Activated naive CD8-positive, alpha-beta T cell treated with anti-CD3 and anti-CD28 coated beads, Interleukin-2, amount 10 ng/mL, durations not matched to agents 7 days and 5 days (primary cell): ENCODE measurements at places on chromosomes 7 and 10.

- H3K27me3 ChIP-seq, result no peaks in the 10 kb centered on the region
- H3K4me1 ChIP-seq, result no peaks in the 10 kb centered on the region
- no peak for DNase-seq
- H3K36me3 ChIP-seq, result no peaks in the 10 kb centered on the region
- H3K27ac ChIP-seq, result no peak overlapping the region
- no peak overlapping the region for H3K4me3 ChIP-seq
Measured at GRCh38 chr10:51384971-51385370, 310.7 kb downstream of the PRKG1 start.

- no peak overlapping the region for H3K27ac ChIP-seq
- H3K4me3 ChIP-seq, result no peak overlapping the region
- H3K27me3 ChIP-seq, result peaks cover 38% of the 10 kb centered on the region
- no peaks in the 10 kb centered on the region for H3K4me1 ChIP-seq
Measured at GRCh38 chr7:22607180-22607579, 107.2 kb upstream of the STEAP1B start.

DNA sequence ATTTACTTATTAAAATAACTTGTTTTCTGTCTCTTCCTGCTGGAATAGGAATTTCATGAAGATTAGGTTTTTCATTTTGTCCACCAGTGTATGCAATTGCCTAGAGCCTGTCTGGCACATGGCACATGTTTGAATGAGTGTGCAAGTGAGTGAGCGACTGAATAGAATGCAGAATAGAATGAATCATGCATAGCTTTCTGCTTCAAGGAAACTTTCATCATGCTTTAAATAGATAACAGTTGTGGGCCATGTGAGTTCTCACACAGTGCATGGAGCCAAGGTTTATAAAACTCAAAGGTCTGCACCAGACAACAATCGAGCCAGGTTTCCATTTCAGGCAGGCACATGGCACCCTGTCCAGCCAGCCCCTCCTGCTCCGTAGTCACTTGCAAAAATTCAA is 74.2 kb upstream of the HECW1 start:
- no peak for DNase-seq
- H3K4me1 ChIP-seq, result no peaks in the 10 kb centered on the region
- H3K27ac ChIP-seq, result no peak overlapping the region
- H3K27me3 ChIP-seq, result no peaks in the 10 kb centered on the region
- H3K36me3 ChIP-seq, result no peaks in the 10 kb centered on the region

GRCh38 chr7:67983486-67983885 is 986.9 kb downstream of the TYW1 start:
- no peak overlapping the region for H3K27ac ChIP-seq
- no peaks in the 10 kb centered on the region for H3K4me1 ChIP-seq
- DNase-seq, result no peak
- no peaks in the 10 kb centered on the region for H3K27me3 ChIP-seq

DNA sequence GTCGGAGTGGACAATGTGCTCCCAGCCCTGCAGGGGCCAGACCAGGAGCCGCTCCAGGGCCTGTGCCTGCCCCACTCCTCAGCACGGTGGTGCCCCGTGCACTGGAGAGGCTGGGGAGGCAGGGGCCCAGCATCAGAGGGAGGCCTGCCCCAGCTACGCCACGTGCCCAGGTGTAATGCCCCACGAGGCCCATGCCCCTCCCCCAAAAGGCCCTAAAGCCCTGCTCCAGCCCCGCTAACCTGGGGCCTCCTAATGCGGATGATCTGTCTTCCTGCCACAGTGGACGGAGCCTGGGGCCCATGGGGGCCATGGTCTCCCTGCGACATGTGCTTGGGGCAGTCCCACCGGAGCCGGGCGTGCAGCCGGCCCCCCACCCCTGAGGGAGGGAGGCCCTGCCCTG is 23.7 kb upstream of the ZNF862 start:
- no peak overlapping the region for H3K4me3 ChIP-seq
- H3K27ac ChIP-seq, result no peak overlapping the region
- DNase-seq, result no peak
- no peaks in the 10 kb centered on the region for H3K36me3 ChIP-seq
- H3K4me1 ChIP-seq, result no peaks in the 10 kb centered on the region

- H3K4me1 ChIP-seq, result peaks cover 18% of the 10 kb centered on the region
- H3K36me3 ChIP-seq, result no peaks in the 10 kb centered on the region
- H3K27ac ChIP-seq, result no peak overlapping the region
- peaks cover 78% of the 10 kb centered on the region for H3K27me3 ChIP-seq
- H3K4me3 ChIP-seq, result peak overlapping the region; percentile 44
Measured at GRCh38 chr10:100825325-100825875, 80.0 kb downstream of the PAX2 start.

DNA sequence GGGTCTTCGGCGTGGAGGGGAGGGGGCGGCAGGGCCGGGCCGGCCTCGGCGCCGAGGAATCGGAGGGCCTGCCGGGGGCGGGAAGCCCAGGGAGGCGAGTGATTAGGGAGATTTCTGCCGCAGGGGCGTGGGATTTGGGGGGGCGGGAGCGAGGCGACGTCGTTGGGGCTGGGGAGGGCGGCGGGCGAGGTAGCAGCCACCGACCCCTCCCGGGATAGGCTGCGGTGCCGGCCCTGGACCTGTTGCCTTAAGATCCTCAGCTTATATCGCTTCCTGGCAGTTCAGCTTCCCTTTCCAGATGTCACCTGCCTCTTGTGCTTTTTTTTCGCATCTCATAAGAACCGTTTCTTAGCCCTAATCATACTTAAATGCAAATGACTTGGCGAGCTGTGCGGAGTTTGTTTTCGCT is 655 bp downstream of the LMTK2 start:
- H3K4me3 ChIP-seq, result peak overlapping the region; percentile 97
- H3K27ac ChIP-seq, result peak overlapping the region; percentile 37
- H3K4me1 ChIP-seq, result peaks cover 14% of the 10 kb centered on the region
- H3K27me3 ChIP-seq, result peaks cover 2% of the 10 kb centered on the region

DNA sequence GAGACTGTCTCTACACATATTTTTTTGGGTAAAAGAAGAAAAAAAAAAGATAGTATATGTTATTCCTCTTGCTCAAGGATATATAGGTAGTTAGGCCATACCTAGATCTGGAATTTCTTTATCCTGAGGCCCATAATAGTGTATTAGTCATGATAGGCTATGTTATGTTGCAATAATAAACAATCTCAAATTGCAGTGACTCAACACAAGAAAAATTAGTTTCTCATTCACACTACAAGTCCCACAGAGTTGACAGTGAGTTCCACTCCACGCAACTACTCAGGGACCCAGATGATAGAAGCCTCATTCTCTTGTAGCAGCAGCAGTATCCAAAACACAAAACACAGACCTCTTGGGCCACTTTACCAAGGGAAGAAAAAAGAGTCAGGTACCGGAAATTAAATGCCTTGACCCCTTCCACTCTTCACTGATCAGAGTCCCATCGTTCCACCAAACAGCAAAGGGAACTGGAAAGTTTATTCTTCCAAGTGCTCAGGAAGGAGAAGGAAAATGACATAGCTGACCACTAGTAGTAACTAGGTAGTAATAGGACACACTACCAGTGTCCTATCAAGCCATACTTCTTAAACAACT is 7.4 kb upstream of the C10orf67 start:
- no peak overlapping the region for H3K27ac ChIP-seq
- H3K4me3 ChIP-seq, result no peak overlapping the region
- H3K27me3 ChIP-seq, result peaks cover 10% of the 10 kb centered on the region
- DNase-seq, result no peak

- H3K27ac ChIP-seq, result peak overlapping the region; percentile 80
- H3K27me3 ChIP-seq, result peaks cover 6% of the 10 kb centered on the region
- H3K4me1 ChIP-seq, result peaks cover 37% of the 10 kb centered on the region
- H3K36me3 ChIP-seq, result peaks cover 7% of the 10 kb centered on the region
- peak overlapping the region; percentile 73 for H3K4me3 ChIP-seq
Measured at GRCh38 chr7:150357270-150357669, 11.4 kb upstream of the REPIN1 start.

- no peak overlapping the region for H3K4me3 ChIP-seq
- H3K27me3 ChIP-seq, result no peaks in the 10 kb centered on the region
- H3K4me1 ChIP-seq, result no peaks in the 10 kb centered on the region
- no peak for DNase-seq
Measured at GRCh38 chr7:52685333-52685732, 350.1 kb upstream of the POM121L12 start.

- peaks cover 6% of the 10 kb centered on the region for H3K36me3 ChIP-seq
- no peak overlapping the region for H3K4me3 ChIP-seq
- H3K27ac ChIP-seq, result no peak overlapping the region
Measured at GRCh38 chr10:26755443-26755903, 58.0 kb downstream of the PDSS1 start.

DNA sequence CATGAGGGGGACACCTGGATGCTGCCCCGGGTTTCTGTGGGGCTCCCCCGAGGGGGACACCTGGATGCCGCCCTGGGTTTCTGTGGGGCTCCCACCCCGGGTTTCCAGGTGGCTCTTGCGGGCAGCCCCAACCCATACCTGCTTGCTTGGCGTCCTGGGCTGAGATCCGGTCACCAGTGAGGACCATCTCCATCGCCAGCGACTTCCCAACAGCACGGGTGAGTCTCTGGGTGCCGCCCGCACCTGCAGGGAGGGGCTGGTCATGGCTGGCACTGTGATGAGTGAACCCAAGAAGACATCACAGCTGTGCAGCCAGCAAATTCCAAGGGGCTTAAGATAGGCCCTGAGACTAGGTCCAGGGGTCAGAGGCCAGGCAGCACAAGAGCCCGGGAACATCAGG is 6.4 kb downstream of the ECHS1 start:
- no peaks in the 10 kb centered on the region for H3K27me3 ChIP-seq
- no peak for DNase-seq
- no peaks in the 10 kb centered on the region for H3K4me1 ChIP-seq
